ENCODE measurements at places on chromosomes 11 and 22. TPM values are rescaled to one million over a fixed set of nuclear protein-coding genes. Genes with fewer than 3 reads are reported as not detected.

KRTAP5-3 gene
- total RNA-seq = not detected

DNA sequence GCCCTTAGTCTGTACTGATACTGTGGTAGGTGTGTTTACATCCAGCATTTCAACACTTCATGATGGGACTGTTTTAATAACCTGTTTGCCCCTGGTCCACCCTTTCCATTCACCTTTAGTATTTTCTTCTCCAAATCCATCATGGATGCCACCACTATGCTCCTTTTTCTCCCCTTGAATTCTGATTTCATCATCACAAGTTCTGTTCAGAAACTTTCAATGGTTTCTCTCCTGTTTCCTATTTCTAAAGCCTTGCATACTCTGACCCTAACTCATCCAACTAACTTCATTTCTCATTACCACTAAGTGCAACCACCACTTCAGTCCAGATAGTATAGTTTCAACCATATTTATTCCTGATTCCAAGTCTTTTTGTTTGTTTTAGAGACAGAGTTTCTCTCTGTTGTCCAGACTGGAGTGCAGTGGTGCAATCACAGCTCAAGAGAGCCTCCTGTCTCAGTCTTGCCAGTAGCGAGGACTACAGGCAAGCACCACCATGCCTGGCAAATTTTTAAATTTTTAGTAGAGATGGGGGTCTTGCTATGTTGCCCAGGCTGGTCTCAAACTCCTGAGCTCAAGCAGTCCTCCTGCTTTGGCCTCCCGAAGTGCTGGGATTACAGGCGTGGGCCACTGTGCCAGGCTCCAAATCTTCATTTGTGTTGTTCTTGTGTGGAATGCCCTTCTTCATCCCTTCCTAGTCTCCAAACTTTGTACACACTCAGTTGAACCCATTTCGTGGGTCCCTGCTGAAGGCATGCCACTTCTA is 1.2 kb upstream of the LIN7C start:
- DNase-seq = no peak

ATL3 gene
- 320 TPM for total RNA-seq

- no peak for DNase-seq
These were observed 6.7 kb downstream of the TEAD1 start for GRCh38 chr11:12680940-12681258.

GRCh38 chr11:124638500-124638899 is 15.8 kb downstream of the TBRG1 start:
- no peak for DNase-seq

TMEM132A gene
- total RNA-seq = 17.9 TPM

- DNase-seq = no peak
These were observed 56.6 kb downstream of the LINC01488 start for GRCh38 chr11:69537855-69538640.

FADS1 gene
- 74.1 TPM for total RNA-seq

OR10D3 gene
- total RNA-seq = not detected

GRCh38 chr22:39238966-39239505 is 5.7 kb downstream of the PDGFB start:
- no peak for DNase-seq

CRYBB3 gene
- not detected for total RNA-seq

ST14 gene
- total RNA-seq = not detected

DNA sequence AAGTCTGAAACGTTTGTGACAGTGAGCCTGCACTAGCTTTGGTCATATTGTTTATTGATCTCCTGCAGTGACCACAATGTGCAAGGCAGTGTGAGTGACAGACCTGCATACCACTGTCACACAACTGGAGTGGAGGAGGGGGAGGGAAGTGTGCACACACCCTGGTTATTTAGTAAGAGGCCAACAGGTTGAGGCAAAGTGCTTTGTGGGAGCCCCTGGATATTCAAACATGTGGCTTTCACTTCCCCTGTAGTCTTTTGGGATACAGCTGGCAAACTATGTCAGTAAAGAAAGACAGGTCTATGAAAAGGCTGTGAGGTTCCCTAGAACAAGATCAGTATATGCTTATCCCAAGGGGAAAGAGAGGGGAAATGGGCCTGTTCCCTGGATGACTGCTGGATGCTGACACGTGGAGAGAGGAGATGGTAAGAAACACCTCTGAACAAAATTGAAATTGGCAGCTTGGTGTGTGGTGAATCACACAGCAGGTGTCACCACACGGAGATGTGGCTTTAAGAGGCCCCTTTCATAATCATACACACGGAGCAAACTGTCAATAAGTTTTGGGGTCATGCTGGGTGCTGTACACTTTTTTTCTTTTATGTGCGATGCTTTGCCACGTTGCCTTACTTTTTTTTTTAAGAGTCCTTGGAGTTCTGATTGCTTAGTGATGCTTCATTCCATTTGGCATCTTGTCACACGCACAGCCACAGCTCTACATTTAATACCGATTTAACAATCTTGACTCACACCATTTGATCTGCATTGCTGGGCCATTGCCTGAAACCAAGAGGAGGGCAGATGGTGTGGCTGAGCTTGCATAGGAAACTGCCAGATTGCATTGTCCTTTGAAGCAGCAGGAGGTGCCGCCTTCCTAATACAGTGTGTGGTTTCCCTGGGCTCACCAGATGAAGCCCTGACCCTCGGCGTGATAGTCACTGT is 11.3 kb downstream of the OSBP2 start:
- peak; percentile 76 for DNase-seq

DNA sequence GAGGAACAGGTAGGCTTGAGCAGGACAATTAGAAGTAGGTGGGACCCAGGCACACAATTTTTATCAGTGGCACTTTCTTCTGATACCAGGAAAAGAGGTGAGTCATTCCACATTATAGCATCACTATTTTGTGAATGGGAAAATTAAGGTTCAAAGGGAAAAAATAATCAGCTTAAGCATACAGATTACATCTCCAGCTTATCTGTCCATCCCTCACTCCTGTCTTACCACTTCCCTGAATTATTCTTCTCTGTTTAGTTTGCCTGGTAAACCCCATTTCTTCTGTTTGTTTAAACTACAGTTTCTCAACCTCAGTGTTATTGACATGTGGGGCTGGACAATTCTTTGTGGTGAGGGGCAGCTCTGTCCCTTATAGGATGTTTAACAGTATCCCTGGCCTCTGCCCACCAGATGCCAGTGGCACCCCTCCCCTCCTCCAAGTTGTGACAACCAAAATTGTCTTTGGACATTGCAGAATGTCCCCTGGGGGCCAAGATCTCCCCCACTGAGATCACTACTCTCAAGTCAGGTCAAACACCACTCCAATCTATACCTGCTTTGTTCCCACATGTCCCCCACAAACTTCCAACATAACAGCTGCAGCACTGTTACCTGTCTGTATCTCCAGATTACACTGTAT is 8.5 kb upstream of the XBP1 start:
- DNase-seq = no peak

MRGPRX4 gene
- total RNA-seq = not detected

DNA sequence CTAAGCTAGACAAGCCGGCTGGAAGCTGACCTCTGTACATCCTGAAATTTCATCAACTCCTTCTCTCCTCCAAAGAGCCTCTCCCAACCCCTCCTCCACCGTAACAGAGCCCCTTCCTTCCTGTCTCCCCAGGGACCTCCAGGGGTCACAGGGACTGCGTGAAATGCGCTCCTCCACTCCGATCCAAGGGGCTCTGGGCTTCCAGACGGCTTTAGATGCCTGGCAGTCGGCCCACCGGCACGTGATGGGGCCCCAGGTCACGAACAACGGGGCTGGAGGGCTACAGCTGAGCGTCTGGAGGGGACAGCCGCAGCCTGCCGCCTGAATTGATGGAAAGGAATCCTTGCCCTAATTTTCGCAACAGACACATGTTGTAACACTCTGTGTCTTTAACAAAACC is 264.1 kb downstream of the MN1 start:
- DNase-seq = no peak

GRCh38 chr11:117375960-117376359 is 48.3 kb downstream of the CEP164 start:
- no peak for DNase-seq

EHF gene
- total RNA-seq = 0.18 TPM

DNA sequence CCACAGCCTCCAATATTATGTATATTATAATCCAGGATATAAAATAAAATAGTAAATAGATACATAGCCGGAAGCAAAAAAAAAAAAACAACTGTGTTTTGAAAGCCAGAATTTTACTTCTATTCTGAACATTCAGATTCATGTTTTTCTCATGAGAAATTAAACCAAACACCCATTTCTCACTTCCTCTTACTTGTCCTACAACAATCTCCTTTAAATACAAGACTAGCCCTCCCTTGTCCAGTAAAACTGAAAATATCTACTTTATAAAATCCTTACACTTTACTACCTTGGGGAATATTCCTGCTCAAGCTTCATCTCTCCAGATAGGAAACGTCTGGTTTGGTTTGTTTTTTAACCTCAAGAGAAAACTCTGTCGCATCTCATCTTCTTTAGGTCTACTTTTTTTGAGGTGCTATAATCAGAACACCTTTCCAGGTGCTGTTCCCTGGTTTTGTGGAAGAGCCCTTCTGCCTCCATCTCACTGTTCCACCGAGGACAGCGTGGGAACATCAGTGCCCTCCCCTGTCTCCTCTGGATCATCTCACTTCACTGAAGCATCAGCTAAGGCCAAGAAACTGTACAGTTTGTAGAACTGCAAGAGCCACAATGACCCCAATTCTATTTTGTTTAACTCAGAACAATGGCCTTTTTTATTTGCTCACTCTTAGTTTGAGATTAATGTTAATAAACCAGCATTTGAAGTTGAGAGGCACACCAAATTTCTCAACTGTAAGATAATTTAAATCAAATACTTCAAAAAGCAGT is 82.0 kb upstream of the ARHGAP32 start:
- DNase-seq = no peak

- DNase-seq = no peak
These were observed 29.3 kb downstream of the SHANK2 start for GRCh38 chr11:71223081-71223405.

- no peak for DNase-seq
These were observed 21.7 kb upstream of the MN1 start for GRCh38 chr22:27823221-27823620.

DNA sequence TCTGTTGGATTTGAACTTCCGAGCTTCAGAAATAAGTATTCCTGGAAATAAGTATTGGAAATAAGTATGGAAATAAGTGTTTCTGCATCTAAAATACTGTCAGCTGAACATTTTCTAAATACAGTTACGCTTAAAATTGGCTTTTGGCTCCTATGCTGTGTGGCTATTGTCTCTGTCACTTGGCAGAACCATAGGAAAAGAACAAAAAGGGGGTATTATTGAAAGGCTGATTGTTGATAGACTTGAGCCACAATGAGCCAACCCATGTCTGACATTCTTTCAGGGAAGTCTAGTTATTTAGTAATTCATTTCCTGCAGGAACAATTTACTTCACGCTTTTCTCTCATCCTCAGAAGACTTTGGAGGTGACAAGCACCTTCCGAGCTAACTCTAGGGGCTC is 32.5 kb upstream of the LARGE1 start:
- no peak for DNase-seq

GTSE1 gene
- 13.4 TPM for total RNA-seq

DNA sequence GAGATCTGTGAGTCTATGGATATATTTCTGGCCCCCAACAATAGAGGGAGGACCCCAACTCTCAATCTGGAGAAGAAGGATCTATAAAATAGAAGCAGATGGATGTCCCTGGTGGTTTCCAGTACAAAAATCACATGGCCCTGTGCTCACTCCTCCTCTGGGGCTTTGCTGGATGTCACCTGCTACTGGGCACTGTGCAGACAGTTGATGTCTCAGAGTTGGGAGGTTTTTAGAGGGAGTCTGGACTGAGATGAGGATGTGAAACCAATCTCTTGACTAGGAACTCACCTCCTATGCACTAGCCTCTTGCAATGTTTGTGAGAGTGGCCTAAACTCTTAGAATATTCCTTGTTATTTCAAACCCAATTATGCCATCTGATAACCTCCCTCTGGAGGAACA is 107.2 kb downstream of the SCN3B start:
- DNase-seq = no peak

SEC14L6 gene
- total RNA-seq = not detected

DNA sequence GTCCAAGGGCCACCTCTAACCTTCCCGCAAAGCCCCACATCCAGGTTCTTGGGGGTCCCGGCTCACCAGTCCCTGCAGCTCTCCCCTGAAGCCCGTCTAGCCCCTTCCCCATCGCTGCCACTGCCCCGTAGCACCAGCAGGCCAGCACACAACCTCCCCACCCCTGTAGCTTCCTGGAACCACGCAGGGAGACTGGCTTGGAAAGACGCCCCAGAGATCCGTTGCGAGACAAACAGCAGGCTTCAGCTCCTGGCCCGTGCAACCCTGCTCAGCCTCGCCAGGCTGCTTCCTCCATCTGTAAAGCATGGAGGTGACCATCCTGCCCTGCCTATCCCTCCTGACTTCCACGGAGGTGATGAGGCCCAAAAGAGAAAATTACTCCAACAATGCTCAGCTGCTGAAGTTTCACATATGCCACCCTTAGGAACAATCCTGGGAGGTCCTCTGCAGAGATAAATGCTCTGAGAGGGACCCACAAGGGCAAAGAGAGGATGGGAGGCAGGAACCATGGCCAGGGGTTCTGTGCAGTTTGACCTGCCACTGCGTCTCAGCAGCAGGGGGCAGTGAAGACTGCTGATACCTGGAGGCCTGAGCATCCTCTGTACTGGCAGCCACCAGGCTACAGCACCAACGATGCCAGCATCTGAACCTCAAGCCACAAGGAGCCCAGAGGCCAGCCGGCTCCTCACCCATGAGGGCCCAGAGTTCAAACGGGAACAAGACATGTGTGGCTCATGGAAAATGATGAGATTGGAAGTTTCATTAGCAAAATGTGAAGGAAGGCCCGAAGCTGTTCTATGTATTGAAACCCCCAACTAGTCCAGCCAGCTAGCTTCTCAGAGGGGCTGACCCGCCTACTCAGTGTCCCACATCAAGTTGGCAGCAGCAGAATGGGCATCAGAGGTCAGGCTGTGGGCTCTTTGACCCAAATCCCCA is 16.1 kb downstream of the DGCR2 start:
- no peak for DNase-seq

- DNase-seq = no peak
These were observed 437.3 kb upstream of the CADM1 start for GRCh38 chr11:115941481-115941993.

- DNase-seq = no peak
These were observed 25.0 kb downstream of the IGLL1 start for GRCh38 chr22:23555118-23555517.

DNA sequence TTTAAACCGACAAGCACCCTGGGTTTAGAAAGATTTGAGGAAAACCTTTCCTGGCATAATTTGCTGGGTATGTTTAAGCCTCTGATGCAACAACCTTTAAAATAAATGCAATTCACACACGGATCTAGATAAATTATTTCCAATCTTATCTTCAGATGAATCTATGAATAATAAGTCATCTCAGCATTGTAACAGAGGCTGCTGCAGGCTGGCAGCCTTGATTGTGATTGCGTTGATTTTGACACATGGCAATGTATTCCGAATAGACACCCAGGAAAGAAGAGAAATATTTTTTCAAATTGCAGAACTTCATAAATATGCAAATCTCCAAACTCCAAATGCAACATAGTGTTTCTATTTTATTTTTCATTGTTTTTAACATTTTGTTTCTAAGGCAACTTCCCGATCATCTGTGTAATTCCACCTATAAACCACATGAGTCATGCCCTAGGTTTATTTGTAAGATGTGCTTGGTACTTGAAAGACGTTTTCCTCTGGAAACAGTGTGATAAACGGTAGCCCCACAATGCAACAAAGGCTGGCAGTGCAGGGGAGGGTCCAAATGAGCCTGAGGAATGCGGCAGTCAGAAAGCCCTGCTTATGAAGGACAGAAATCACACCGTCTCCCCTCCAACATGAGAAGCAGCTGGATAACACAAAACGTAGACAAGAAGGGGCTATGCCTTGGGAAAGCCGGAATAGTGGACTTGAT is 359.0 kb downstream of the BRD1 start:
- no peak for DNase-seq

FIBIN gene
- total RNA-seq = 22.6 TPM
